ENCODE measurements at places on chromosomes 7 and 10. TPM values are rescaled to one million over a fixed set of nuclear protein-coding genes. Genes with fewer than 3 reads are reported as not detected.

The OGDHL gene
- total RNA-seq = not detected

The ELOVL3 gene
- total RNA-seq = not detected

GRCh38 chr10:60044242-60044641, 137.9 kb upstream of the CCDC6 start:
- DNase-seq = peak; percentile 5

- DNase-seq = no peak
Measured at GRCh38 chr7:128791972-128792327, 182 bp downstream of the CCDC136 start.

GRCh38 chr10:85927952-85928665, 438.5 kb downstream of the GRID1 start:
- DNase-seq = peak; percentile 84

DNA sequence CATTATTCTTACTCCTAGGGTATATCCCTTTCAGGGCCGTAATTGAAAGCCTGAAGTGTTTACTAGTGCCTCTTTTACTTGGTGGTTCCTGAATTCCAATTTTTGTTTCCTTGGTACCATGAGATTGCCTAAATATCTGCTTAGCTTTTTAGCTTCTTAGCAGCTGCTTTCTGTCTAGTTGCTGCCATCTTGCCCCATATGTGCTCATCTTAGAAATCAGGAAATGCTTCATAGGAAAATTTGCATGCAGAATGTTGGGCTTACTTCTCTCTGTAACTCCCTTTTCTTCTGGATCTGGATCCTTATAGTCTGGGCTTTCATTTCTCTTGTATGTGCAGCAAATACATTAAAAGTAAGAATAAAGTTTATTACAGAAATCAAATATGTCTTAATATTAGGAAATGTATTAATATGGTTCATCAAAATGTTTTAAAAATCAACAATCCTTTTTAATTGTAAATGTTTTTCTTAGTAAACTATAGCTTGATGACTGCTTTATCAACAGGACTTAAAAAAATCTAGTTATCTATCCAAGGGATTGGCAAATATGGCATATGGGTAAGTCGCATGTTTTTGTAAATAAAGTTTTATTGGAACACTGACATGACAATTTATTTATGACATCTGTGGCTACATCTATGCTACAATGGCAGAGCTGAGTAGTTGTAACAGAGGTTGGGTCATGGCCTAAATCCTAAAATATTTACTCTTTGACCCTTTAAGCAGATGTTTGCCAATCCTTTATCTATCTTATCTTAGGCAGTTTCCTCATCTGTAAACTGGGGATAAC, 73.5 kb upstream of the CDK6 start:
- DNase-seq = no peak

GRCh38 chr10:99520040-99520846, 12.5 kb upstream of the NKX2-3 start:
- DNase-seq = no peak

DNA sequence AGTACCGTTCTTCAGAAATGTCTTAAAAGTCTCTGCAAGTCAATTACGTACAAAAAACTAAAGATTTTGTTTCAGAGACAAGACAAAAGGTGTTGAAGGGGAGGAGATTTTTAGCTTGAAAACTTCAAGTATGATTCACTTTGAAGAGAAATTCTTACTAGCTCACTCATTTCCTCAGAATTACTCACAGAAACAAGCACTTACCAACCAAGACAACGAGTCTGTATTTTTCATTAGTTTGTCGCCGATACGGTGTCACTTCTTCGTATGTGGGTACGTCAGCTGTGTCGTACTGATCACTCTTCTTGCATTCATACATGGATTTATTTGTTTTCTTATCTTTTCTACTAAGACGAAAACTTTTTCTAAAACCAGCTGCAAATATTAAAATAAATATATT, 90.6 kb upstream of the ODAD2 start:
- peak; percentile 78 for DNase-seq

DNA sequence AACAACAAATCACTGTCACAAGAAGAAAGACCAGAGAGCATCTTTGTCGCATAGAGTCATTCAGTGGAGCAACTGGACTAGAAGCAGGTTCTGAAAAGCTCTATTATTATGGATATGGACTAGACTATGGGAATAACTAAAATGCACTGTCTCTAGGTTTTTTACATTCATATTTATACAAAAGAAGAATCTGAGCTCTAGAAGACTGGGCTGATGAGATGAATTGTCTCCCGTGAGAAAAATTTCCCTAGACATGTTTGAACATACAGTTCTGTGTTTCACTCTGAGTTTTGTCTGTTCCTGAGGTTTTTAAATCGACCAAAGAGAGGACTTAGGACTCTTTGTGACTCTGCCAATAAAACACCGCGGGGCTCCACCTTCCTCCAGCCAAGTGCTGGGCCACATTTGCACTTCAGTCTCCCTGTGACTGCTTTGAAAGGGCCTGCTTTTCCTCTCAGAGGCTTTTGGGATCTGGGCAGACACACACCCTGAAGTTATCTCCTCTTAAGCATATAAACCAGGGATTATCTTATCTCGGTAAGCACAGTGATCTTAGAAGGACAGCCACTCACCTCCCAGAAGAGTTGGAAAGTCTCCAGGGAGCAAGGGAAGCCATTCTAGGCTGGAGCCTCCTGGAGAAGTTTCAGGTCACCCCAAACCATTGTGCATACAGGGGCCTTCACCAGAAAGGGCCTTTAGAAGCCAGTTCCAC, 101.0 kb upstream of the JCAD start:
- no peak for DNase-seq

- no peak for DNase-seq
Measured at GRCh38 chr7:157791261-157791660, 454.5 kb downstream of the DNAJB6 start.

DNA sequence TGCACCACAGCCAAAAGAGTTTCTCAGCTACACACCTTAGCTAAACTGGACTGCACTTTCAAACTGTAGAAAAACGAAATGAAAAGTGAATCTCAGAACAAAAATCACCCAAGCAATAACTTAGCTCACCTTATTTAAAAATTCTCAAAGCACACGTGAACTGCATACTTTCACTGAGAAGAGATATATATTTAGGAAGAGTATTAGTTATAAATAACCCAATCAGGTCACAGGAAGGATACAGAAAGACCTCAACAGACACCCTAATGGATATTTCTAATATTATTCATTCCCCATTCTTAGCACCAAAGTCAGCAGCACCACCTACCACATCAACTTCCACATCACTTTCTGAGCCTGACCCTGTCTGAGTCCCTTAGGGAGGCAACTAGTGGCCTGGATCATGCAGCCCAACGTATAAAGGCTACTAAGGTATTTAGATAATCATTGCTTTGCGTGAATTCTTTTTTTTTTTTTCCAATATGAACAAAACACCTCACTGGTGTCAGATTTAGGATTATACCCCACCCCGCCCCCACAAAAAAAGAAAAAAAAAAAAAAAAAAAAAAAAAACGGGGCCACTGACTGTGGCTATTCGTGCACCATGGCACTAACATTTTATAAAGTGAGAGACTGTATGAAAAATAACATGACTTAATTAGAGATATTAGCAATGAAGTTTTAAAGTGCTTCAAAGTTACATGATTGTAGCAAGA, 2.6 kb downstream of the ABI1 start:
- DNase-seq = peak; percentile 54

- DNase-seq = no peak
Measured at GRCh38 chr7:143199040-143199439, 15.8 kb downstream of the TAS2R39 start.

DNA sequence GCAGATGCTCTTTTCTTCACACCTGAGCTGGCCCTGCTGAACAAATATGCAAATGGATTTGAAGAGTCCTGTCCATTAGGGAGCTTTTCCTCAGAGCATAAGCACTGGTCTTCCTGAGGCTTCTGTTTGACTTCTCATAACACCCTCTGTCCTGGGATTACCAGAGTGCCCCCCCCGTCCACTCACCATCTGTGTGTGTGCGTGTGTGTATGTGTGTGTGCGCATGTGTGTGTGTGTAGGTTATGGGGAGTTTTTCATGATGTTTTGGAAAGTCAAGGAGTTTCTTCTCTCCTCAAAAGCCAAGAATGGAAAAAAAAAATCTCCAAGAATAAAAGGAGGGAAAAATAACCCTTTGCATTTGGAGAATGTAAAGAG, 57.7 kb upstream of the COMTD1 start:
- no peak for DNase-seq

DNA sequence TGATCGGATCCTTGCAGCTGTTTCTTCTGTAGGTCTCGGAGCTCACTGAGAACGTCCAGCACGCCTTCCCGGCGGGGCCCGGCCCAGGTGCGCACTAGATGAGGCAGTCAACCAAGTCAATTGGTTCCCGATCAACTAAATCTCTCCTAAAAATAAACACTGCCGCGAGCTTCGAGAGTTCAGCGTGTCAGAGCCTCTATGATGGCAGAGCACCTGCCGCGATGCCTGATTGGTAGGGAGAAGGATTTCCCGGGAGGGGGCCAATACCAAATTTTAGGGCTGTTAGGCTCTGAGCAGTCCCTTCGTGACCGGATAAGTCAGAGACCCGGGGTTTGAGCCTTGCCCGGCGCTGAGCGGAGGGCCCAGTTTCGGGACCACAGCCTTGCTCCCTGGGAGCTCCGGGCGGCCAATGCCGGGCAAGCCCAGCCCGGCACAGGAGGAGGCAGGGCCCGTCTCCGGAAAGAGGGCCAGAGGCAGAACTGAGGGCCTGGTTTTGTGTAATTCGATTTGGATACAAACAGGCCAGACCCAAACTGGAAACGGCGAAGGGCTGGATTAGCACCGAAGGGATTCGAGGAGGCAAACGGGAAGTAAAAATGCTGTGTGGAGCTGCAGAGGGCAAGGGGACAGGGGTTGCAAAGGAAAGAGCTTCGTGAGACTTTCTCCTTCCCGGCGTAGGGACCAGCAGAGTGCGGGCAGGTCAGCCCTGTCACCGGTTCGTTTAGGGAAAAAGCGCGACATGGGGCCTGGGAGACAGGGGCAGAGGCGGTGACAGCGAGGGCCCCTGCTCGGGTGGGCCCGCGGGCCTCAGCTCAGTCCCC, 569 bp downstream of the SLC26A5 start:
- DNase-seq = no peak

DNA sequence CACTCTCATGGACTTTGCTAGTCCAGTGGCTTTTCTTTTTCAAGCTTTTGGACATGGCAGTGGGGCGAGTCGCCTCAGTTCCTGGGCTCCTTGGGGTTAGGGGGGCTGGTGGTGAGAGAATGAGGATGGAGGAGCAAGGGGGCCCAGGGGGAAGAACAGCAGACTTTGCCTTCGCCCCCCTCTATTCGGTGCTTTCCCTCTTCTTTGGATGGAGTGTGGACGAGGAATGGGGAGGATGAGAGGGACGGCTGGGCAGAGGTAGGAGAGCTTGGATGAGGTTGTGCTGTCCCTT, 255 bp downstream of the MAGI2 start:
- no peak for DNase-seq

DNA sequence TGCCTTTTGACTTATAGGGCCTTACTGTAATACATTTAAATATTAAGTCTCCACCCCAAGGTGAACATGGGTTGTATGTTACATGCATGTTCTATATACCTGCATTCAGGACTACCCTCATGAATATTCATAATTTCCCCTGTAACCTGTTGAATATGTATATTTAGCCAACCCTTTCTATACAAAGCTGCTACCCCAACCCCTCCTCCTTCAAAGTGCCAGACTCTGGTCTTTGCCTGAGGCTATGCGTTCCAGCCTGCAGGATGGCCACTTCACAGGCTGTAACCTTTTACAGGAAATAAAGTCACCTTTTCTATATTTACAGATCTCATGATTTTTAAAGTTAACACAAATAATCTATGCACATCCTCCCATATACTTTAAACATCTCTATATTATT, 10.1 kb upstream of the UNC5B start:
- DNase-seq = no peak

- DNase-seq = no peak
Measured at GRCh38 chr7:151436446-151437158, 3.3 kb downstream of the CRYGN start.
